ENCODE measurements at places on chromosomes 2 and 18.
A peak's percentile ranks its signal among the peaks of the same experiment; 100 is the strongest.

DNA sequence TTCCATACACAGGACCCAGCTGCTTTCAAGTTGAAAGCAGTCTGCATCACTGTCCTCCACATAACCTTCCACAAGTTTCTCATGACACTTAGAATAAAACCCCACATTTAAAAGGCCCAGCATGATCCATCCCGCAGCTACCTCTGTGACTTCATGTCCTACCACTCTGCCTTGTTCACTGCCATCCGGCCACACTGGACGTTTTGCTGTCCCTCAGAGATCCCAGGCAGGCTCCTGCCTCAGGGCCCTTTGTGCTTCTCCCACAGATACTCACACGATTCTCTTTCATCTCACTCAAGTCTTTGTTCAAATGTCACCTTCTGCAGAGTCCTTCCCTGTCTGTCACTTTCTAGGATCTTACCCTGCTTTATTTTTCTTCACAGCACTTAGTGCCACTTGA, 232.9 kb upstream of the BOD1L2 start:
- no peak for DNase-seq

- DNase-seq: peak; percentile 53
Measured at GRCh38 chr18:9103376-9103873, 926 bp downstream of the NDUFV2 start.

DNA sequence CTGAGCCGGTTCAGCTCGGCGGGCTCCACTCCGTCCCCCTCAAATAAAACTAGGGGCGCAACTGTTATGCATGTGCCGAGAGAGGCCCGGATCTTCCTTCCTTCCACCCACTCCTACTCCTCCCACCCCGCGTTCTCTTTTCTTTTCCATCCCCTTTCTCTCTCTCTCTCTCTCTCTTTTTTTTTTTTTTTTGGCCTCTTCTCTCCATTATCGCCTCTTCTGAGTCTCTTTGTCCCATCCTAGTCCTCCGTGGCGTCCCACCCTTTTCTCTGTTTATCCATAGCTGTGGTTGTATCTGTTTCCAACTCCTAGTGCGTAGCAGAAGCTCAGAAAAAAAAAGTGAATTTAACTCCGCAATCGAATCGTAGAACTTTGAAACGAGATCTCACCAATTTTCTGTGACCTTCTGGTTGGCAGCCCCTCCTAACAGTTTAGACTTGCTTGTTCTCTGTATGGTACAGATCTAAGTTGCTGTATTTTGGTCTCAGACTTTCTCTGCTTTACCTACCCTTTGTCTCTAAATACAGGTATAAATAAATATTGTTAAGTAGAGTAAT, 3.6 kb downstream of the RAX start:
- no peak for DNase-seq

DNA sequence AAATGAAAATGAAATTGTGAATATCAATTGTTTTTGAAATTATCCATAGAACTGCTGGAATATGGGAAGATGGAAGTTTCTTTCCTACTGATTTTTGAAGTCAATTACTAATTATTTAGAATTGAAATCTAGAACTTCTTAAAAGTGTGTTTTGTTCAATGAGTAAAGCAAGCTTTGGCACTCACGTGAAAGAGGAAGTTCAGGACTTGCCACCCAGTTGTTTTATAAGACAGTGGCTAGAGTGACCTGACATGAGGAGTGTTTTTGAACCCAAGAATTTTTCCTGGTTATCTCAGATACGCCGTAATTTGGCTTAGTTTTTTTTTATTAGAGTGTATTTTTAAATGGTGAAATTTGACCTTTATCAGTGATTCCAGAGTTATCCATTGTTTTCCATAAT, 3.5 kb downstream of the MXD1 start:
- DNase-seq: no peak

GRCh38 chr2:135245071-135245470, 193.0 kb downstream of the RAB3GAP1 start:
- DNase-seq: peak; percentile 22

DNA sequence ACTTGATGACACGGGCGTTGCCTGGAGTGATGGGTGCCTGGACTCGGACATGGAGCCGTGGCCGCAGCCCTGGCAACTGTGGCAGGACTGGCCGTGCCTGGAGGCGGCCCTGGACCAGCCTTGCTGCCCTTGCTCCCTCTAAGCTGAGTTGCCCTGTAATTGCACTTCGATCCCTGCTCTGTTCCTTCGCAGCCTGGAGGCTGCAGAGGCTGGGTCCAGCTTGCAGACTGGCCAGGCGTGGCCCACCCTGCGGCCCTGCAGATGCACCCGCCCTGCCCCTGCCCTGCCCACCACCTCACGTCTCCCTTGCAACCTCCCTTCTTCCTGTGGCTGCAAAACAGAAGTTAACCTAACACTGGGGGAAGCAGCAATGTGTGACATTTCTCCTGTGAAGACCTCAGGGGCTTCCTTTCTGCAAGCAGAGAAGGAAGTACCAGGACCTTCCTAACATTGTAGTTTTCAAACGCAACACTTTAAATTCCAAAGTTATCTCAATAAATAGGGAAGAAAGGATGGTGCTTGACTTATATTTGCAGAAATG, 174.6 kb upstream of the TPO start:
- DNase-seq: no peak

DNA sequence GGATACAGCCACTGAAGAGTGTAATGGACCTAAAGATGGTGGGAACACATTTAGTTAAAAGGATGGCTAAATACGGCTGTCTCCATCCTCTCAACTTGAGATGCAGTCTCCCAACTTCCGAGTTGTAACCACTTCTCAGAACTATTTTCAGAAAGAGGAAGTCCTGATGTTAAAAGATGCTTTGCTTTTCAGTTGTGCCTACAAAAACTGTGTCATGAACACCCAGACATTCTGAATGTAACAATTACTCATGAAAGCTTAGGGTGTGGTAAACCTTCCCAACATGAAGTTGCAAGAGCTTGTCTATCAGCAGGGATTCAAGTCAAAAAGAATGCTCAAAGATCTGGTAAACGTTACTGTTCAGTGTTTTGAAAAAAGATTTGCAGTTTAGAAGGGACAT, 147.9 kb downstream of the DOCK10 start:
- peak; percentile 24 for DNase-seq
